Motor neuron (in vitro differentiated cells): ENCODE measurements at places on chromosomes 7 and 10. TPM values are rescaled to one million over a fixed set of nuclear protein-coding genes. Genes with fewer than 3 reads are reported as not detected.
A peak's percentile ranks its signal among the peaks of the same experiment; 100 is the strongest.

- peak; percentile 91 for ATAC-seq
Measured at GRCh38 chr10:16950656-16951601, 133.7 kb upstream of the RSU1 start.

DNA sequence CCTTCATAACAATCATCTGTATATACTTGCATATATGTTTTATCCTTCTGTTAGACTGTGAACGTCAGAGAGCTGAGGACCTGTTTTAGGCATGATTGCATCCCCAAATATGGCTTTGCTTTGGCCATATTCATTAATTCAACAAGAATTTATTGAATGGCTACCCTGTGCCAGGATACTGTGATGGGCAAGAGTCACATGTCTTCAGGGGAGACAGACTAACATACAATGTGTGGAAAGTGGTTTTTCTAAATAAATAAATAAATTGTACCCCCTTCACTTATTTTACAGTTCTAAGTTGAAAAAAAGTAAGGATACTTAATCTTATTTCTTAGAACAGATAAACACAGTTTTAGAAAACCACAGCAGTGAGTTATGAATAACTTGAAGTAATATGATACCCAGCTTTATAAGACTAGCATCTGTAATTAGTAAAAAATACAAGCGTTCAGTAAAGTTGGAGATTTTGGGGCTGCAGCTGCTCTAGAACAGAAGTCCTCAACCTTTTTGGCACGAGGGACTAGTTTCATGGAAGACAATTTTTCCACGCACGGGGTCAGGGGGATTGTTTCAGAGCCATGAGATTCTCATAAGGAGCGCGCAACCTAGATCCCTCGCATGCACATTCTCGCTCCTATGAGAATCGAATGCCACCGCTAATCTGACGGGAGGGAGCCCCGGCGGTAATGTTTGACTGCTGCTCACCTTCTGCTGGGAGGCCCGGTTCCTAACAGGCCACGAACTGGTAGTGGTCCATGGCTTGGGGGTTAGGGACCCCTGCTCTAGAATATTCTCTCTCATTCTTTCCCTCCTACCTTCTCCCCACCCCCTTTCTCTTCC, 89.4 kb upstream of the MTPN start:
- ATAC-seq = no peak

- no peak for ATAC-seq
Measured at GRCh38 chr7:92723943-92724342, 112.4 kb downstream of the CDK6 start.

DNA sequence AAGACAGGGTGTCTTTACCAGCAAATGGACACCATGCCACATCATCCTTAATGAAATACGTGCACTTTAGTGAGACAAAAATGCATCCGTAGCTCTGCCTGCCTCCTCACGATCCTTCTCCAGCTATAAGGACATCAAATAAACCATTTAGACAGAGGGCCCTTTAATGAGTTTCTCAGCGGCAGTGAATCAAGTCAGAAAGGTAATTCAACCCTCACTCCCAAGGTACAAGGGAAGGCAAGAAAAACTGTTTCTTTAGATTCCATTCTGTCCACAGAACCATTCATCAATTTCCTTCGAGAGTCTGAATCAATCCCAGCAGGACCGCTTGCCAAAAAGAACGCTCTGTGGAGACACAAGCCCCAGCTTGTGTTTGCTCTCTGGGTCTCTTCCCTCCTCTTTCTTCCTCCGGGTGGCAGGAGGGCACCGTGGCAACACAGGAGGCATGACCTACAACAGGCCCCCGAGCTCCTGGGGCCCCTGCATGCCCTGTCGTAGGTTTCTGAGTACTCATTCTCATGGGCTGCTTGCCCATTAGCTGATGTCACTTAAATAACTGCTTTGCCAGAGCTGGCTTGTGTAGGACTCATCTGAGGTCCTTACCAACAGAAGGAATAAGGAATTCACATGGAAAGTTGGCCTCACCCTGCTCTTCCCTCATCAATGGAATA, 297.8 kb upstream of the PRKCQ start:
- peak; percentile 55 for ATAC-seq

DNA sequence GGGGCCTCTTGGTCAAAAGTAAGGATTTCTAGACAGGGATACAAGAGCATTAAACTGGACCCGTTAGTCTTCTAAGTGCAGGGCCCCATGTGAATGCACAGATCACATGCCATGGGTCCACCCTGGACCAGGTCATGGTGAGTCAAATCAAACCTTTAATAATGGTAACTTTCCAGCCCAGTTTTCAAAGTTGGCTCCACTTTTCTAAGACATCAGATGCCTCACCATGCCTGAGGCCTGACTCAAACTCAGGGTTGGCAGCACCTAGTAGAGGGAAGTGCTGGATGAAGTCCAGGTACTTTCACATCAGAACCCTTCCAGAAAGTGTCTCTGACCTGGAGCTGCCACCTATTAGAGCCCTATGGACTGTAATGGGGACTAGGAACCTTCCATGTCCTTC, 9.7 kb upstream of the SMIM30 start:
- ATAC-seq = no peak

DNA sequence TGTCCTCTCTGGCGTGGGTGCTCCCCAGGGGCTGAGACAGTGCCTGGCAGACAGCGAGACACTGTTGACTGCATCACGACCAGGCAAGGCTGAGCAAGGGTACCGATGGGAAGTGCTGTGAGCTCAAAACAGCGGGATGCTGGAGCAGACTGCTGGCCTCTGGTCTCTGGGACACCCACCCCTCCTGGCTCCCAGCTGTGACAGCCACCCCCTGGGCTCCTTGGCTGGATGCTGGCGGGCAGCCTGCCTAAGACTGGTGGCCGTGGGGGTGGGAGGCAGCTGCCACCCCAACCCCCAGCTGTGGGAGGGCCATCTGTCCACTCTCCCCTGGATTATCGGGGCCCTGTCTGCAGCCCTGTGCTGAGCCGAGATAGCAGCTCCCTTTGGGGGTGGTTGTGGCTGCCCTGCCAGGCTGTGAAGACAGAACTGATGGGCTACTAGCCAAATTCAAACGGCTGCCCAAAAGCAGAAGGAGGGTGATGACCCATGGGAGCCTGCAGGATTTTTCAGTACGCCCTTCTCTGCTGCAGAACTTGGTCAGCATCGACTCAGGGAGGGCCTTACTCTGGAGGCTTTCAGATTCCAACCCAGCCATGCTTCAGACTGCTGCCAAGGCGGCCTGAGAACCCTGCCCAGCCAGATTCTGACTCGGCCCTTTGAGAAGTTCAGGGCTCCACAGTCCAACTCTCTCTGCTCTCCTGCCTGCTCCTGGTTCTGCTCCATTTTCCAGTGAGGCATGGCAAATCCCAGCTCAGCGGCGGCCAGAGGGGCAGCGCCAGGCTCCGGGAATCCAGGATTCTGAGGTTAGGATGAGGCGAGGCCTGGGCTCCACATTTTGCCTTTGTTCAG, 125.3 kb downstream of the NEURL1 start:
- ATAC-seq = no peak

- ATAC-seq = peak; percentile 33
Measured at GRCh38 chr10:13099144-13099665, 758 bp upstream of the OPTN start.

- ATAC-seq = no peak
Measured at GRCh38 chr10:91250341-91250740, 29.9 kb downstream of the PCGF5 start.

- ATAC-seq = no peak
Measured at GRCh38 chr10:119768455-119769094, 42.7 kb downstream of the INPP5F start.

GRCh38 chr7:74233655-74234285, 20.4 kb downstream of the RFC2 start:
- ATAC-seq = peak; percentile 41

DNA sequence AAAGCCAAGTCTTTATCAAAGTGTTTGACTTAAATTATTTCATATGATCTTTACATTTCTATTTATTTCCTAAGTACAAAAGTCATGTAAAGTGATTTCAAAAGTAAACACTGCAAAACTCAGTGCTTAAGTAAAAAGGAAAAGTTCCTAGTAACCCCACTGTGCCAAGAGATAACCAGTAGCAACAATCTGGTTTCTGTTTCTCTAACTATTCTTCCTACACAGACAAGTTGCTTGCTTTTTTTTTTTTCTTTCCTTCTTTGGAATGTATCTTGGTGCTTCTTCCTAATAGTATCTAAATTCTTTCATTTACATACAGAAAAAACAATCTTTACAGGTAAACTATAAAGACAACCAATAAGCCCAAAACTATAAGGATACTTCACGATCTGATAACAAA, 3.1 kb downstream of the JCAD start:
- ATAC-seq = no peak

GRCh38 chr7:108808549-108809266, 239.0 kb downstream of the DNAJB9 start:
- peak; percentile 62 for ATAC-seq

DNA sequence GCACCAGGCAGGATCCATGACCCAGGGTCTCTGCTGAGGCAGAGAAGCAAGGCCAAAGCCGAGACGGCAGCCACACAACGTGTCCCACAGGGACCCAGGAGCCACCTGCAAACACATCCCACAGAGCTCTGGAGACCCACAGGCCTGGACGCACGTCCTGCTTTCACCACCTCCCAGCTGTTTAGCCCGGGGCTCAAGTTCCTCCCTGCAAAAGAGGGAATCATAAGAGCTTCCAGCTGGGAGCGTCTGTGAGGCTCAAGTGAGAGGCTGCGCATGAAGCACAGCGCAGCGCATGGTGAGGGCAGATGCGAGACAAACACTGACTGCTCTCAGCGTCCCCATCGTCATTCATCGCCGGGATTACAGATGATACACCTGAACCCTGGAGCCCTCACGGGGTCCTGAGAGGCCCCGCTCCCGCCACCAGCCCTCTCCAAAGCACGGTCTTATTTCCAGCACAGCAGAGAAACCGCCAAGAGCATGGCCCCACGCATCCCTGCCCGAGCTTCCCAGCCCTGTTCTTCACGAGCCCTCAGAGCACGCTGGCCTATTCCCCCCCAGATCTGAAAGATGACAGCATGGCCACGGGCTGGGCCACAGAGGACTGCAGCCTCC, 88.7 kb downstream of the MAD1L1 start:
- ATAC-seq = peak; percentile 52

GRCh38 chr10:77479586-77479985, 158.0 kb downstream of the KCNMA1 start:
- ATAC-seq = no peak

DNA sequence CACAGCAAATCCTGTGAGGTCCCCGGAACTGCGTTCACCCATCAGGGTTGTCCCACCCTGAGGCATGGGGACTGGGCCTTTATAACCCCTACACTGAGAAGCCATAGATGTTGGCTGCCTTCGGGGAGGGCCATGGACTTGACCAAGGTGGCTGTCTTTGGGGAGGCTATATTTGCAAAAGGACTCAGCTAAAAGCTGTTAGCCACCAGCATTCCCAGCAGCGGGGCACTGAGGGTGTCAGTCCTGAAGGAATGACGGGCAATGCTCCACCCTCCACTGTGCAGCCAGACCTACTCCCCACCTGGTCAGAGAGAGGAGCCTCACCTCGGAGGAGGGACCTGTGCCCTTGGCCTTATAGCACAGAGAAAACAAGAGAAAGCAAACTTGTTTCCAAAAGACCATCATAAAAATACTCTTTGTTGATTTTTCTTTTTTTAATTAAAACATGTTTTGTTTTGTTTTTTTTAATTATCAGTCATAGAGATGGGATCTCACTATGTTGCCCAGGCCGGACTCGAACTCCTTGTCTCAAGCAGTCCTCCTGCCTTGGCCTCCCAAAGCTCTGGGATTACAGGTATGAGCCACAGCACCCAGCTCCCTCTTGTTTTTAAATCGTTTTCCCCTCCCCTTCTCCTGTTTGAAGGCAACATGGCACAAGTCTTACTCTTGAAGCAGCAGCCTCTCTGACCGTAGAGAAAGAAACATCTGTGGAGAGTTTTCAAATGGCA, 26.7 kb upstream of the CUX1 start:
- ATAC-seq = no peak

DNA sequence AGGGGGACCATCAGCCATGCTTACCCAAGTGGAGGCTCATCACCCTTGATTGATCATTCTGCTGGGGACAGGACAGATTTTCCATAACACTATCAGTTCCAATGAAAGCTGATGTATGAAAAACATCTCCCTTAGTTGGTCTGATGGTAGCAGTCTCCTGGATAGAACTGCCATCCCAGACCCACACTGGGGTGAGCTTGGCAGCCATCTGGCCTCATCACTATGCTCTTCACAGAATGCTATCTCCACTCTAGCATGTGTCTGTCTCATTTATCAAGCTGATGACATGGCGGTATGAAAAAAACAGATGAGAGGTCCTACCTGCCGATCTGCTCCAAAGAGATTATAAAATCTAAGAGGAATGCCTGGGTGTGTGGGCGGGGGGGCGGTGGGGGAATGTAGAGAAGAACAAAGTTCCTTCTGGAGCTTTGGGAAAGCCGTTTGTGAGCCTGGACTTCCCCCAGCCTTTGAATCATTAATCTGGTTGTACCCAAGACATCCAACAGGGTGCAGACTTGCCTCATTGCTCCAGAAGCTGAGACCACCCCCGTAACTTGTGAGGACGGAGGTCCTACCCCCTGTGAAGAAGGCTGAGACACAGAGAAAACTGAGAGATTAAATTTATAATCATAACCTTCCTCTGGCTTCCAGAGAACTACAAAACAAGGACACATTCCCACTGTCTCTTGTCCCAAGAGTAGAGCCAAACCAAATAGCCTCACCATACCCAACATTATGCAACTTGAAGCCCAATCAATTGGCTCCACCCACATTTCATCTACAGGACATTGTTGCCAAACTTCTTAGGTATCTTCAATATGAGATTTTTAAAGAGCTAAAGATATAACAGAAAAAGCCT, 340.8 kb downstream of the KCNMA1 start:
- ATAC-seq = no peak

- no peak for ATAC-seq
Measured at GRCh38 chr7:114977277-114977676, 55.4 kb downstream of the MDFIC start.

- peak; percentile 34 for ATAC-seq
Measured at GRCh38 chr7:44284216-44284615, 41.2 kb downstream of the CAMK2B start.

DNA sequence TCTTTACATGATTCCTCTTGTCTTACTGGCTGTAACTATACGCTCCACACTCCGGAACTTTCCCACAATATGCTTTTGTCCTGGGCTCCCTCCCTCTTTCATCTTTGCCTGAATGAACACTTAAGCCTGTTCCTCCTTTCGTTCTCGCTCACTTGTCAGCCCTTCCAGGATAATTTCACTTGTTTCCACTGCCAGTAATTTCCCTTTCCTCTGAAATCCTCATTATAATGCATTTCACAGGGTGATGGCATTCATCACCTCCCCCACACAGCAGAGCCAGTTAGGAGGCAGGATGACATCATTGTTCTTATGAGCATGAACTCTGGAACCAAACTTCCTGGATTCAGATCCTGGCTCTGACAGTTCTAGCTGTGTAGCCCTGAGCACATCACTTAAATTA, 372.6 kb downstream of the GPR158 start:
- peak; percentile 92 for ATAC-seq

CARD11 gene
- total RNA-seq = 0.31 TPM in 1 of 2 replicates, not detected in the other

CYP2C18 gene
- 0.27 TPM in 1 of 2 replicates, not detected in the other for total RNA-seq

TMEM130 gene
- 0.97 TPM in 1 of 2 replicates, not detected in the other for total RNA-seq

C10orf105 gene
- 0.18 and 0.21 TPM in 2 replicates for total RNA-seq

CPVL gene
- 4.4 and 5.3 TPM in 2 replicates for total RNA-seq

MPP7 gene
- 2.6 and 2.9 TPM in 2 replicates for total RNA-seq

PSD gene
- 33.1 and 34.7 TPM in 2 replicates for total RNA-seq

HSPA12A gene
- total RNA-seq = 28.7 and 29.8 TPM in 2 replicates

PAX4 gene
- not detected in 2 replicates for total RNA-seq
